ENCODE measurements at places on chromosomes 3 and 15.

GRCh38 chr15:77037388-77038209 lies 33.3 kb downstream of the TSPAN3 start:
- no peak for DNase-seq
- no peaks in the 10 kb centered on the region for H3K36me3 ChIP-seq
- no peaks in the 10 kb centered on the region for H3K27me3 ChIP-seq
- H3K4me1 ChIP-seq = no peaks in the 10 kb centered on the region

DNA sequence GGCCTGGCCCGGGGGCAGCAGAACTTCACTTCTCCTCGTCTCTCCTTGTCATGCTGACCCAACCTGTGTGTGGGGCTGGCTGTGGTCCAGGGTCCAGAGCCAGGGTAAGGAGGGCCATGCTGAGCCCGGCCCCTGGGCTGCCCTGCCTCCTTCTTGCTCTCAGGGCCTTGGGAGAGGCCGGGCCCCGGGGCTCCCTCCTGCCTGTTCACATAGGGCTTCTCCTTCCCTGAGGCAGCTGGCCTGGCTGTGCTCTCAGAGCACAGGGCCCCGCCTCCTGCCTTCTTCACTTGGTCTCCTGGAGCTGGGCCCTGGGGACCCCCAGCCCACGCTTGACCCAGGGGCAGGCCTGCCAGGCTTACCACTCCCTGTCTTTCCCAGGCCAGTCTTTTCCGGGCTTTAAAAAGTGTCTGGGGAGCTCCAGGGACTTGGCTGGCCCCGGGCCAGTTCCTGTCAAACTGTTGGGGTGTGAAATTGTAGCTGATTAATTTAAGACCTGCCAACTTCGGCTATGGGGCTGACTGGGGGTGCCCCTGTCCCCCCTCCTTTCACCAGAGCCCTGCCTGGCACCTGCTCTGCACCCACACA lies 11.8 kb downstream of the PLXNA1 start:
- no peaks in the 10 kb centered on the region for H3K36me3 ChIP-seq
- H3K27ac ChIP-seq = no peak overlapping the region
- no peak overlapping the region for H3K4me3 ChIP-seq
- no peaks in the 10 kb centered on the region for H3K27me3 ChIP-seq

GRCh38 chr3:55576621-55577388 lies 89.7 kb upstream of the WNT5A start:
- H3K36me3 ChIP-seq = no peaks in the 10 kb centered on the region
- no peak overlapping the region for H3K27ac ChIP-seq
- no peak for DNase-seq

DNA sequence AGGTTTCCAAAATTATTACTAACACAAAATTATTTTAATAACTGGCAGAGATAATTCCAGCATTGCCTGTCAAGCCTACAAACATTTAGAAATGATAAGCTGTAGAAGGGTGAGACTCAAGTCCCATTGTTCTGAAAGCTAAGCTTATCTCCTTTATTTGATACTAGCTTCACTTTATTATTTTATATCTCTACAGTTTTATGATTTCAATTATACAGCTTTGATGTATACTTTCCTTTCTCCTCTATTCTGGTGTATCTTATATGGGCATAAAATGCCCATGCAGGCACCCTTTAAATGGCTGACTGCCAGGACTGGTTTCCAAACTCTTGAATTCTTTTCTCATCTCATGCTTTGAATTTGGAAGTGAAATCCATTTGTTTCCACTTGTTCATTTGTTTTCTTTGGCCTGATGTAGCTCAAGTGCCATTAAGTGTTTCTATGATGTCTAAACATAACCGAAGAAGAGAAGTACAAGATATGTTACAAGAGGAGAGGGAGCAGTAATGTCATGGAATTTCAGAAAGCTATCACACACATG lies 372.1 kb upstream of the ARHGEF26 start:
- no peak for DNase-seq
- no peaks in the 10 kb centered on the region for H3K4me1 ChIP-seq
- no peaks in the 10 kb centered on the region for H3K27me3 ChIP-seq
- H3K27ac ChIP-seq = no peak overlapping the region
- H3K4me3 ChIP-seq = no peak overlapping the region
- H3K36me3 ChIP-seq = no peaks in the 10 kb centered on the region

GRCh38 chr15:78243058-78243457 lies 8.7 kb upstream of the ACSBG1 start:
- no peaks in the 10 kb centered on the region for H3K36me3 ChIP-seq
- no peak overlapping the region for H3K4me3 ChIP-seq
- no peaks in the 10 kb centered on the region for H3K27me3 ChIP-seq
- H3K4me1 ChIP-seq = peaks cover 7% of the 10 kb centered on the region
- H3K27ac ChIP-seq = no peak overlapping the region

- no peak overlapping the region for H3K4me3 ChIP-seq
- no peaks in the 10 kb centered on the region for H3K36me3 ChIP-seq
- no peak overlapping the region for H3K27ac ChIP-seq
- no peaks in the 10 kb centered on the region for H3K4me1 ChIP-seq
- no peaks in the 10 kb centered on the region for H3K27me3 ChIP-seq
Observed at GRCh38 chr3:29307295-29307694, 26.4 kb downstream of the RBMS3 start.

- no peak overlapping the region for H3K27ac ChIP-seq
- H3K4me3 ChIP-seq = no peak overlapping the region
- H3K27me3 ChIP-seq = no peaks in the 10 kb centered on the region
- H3K36me3 ChIP-seq = no peaks in the 10 kb centered on the region
- DNase-seq = no peak
Observed at GRCh38 chr3:190369668-190370295, 18.2 kb upstream of the CLDN16 start.

DNA sequence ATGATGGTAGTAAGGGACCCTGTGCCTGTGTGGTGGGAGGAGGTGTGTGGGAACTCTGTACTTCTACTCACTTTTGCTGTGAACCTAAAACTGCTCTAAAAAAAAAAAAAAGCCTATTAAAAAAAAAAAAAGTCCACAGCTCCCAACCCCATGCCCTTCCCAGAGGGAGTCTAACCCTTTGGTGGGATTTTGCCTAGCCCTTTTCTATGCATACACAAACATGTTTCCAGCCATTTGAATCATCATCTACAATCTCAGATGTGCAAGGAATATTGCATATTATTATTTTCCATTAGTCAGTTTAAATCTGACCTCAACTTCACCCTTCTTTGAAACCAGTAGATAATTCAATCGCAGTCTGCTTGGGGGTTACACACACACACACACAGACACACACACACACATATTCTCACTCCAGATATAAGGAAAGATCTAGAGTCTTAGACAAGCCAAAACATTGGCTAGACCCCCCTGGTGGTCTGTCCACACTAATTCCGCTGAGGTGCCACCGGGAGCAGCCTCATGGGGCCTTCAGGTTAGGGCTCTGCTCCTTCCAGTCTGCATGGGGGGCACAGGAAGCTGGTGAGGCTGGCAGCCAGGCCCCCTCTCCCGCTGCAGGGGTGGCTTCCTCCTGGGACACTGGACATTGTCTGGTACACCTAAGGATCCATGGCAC lies 75.5 kb upstream of the NR2E3 start:
- H3K36me3 ChIP-seq = no peaks in the 10 kb centered on the region
- no peak overlapping the region for H3K27ac ChIP-seq
- no peaks in the 10 kb centered on the region for H3K27me3 ChIP-seq
- DNase-seq = no peak
- no peak overlapping the region for H3K4me3 ChIP-seq

Measured in mesendoderm (in vitro differentiated cells).